ENCODE measurements at places on chromosomes 2 and 18.

GRCh38 chr2:29632018-29632417 lies 289.4 kb downstream of the ALK start:
- no peak for DNase-seq

GRCh38 chr2:2591542-2591940 lies 260.5 kb upstream of the MYT1L start:
- DNase-seq, result no peak

- DNase-seq, result no peak
Measured at GRCh38 chr2:21067859-21068537, 24.1 kb upstream of the APOB start.

DNA sequence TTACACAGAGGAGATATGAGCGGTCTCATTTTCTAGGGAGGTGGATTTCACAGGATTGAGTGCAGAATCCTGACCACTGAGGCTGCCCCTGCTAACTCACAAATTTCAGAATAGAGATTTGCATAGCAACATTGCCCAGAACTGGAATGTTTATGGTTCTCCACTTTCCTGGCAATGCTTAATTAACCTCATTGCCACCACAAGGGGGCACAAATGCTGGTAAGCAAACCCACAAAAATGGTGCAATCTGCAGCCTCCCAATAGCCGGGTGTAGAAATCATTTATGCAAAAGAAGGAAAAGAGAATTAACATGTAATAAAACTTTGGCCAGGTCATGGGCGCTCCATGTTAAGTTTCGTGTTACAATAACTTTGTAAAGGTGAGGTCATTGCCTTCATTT lies 112.4 kb downstream of the CYRIA start:
- DNase-seq, result no peak

DNA sequence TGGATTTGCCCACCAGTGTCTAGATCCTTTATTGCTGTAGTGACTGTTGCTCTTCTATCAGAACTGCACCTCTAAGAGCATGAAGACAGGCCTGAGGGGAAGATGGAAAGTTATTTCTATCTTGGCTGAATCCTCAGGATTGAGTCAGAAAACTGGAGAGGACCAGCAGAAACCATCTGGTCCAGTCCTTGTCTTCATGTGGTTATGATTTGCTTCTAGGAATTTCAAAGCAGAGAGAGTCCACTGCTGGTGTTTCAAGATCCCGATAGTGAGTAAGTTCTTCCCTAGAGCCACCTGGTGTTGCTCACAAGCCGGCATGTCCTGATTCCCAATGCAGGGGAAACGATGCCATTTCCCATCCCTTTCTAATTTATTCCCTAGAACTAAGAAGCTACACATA lies 84.2 kb downstream of the NCKAP5 start:
- DNase-seq, result no peak
